Activated CD4-positive, CD25-positive, alpha-beta regulatory T cell treated with anti-CD3 and anti-CD28 coated beads, Interleukin-2, amount 50 U/mL, for 16 hours (primary cell): ENCODE measurements at places on chromosomes 11 and 22.

GRCh38 chr22:37733625-37734401 lies 37.0 kb downstream of the TRIOBP start:
- DNase-seq = no peak

DNA sequence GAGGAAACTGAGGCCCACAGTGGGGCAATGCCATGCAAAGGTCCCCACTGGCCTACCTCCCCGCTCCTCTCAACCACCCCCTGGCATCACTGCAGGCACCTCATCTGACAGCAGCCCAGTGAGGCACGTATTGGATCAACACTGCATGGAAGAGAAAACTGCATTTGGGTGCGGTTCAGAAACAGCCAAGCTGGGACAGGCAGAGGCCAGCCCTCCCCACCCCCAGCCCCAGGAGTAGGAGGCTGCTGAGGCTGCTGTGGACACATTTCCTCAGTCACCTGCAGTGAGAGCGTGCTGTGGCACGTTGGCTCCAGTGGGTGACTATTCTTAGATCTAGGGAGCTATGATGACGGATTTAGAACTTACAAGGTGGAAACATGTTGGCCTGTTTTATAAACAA lies 63.7 kb downstream of the KCNC1 start:
- no peak for DNase-seq

GRCh38 chr22:33329398-33329797 lies 271.2 kb upstream of the SYN3 start:
- DNase-seq = no peak

- no peak for DNase-seq
Observed at GRCh38 chr11:69601011-69601975, 39.7 kb upstream of the CCND1 start.

- DNase-seq = no peak
Observed at GRCh38 chr11:26134053-26134452, 197.9 kb upstream of the ANO3 start.
